Peyer's patch (tissue), 4 donors: ENCODE measurements at places on chromosomes 7 and 10. TPM values are rescaled to one million over a fixed set of nuclear protein-coding genes. Genes with fewer than 3 reads are reported as not detected.

DNA sequence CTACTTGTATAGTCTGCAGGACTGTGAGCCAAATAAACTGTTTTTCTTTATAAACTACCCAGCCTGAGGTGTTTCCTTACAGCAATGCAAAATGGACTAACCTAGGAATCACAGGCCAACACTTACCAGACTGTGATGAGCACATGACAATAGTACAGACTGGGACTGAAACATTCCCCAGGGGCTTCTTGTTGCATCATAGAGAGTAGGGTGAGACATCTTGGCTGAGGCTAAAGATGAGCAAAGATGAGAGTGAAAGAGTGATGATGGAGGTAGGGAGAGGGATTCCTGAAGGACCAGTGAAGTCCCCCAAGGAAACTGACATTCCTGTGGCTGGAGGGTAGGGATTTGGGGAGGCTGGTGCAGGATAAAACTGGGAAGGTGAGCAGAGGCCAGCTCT lies 194.4 kb downstream of the TPST1 start:
- no peaks in the 10 kb centered on the region for H3K36me3 ChIP-seq
- no peak overlapping the region for H3K4me3 ChIP-seq
- no peaks in the 10 kb centered on the region for H3K27me3 ChIP-seq
- no peak overlapping the region for H3K27ac ChIP-seq
- no peaks in the 10 kb centered on the region for H3K4me1 ChIP-seq

- no peak overlapping the region for H3K27ac ChIP-seq
- no peak for DNase-seq
- no peaks in the 10 kb centered on the region for H3K4me1 ChIP-seq
- H3K27me3 ChIP-seq: no peaks in the 10 kb centered on the region
- no peak overlapping the region for H3K4me3 ChIP-seq
Observed at GRCh38 chr7:154450451-154450850, 398.3 kb downstream of the DPP6 start.

The NEUROG3 gene
- 1.1 TPM for total RNA-seq

The THSD7A gene
- 1.5 TPM for total RNA-seq
